Activated T-cell treated with anti-CD3 and anti-CD28 coated beads, Interleukin-2, amount 50 U/mL, for 72 hours (primary cell): ENCODE measurements at places on chromosomes 12 and 14.

DNA sequence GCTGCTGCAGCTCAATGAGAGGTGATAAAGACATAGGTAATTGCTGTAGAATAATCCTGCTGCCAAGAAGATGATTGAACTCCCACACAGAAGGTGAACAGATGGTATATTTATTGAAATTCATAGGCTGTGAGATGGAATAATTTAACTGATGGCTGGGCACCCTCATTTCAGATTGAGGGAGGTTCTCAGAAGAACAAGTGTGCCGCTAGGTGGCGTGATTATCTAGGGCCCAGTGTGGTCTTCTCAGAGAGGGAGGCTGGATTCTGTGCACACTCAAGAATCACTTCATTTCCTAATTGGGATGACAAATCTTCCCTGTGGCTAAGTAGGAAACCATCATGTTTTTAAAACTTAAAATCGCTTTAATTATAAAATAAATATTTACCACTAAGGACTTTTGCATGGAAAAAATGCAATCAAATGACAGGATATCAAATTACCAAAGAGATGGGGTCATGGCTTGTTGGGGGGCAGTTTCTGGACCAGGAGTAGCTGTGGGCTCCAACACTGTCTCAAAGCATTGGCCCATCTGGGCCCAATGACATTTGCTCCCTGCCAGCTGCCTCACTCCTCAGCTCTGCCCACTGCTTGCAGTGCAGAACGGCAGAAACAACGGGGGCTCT, 132.3 kb downstream of the SNAPC1 start:
- H3K27ac ChIP-seq, result no peak overlapping the region
- H3K27me3 ChIP-seq, result peaks cover 6% of the 10 kb centered on the region
- H3K4me3 ChIP-seq, result no peak overlapping the region
- peak; percentile 61 for DNase-seq
- H3K36me3 ChIP-seq, result no peaks in the 10 kb centered on the region

- DNase-seq, result no peak
- H3K27ac ChIP-seq, result no peak overlapping the region
- no peaks in the 10 kb centered on the region for H3K27me3 ChIP-seq
- peaks cover 37% of the 10 kb centered on the region for H3K4me1 ChIP-seq
These were observed 42.3 kb upstream of the TMEM263 start for GRCh38 chr12:106913456-106913855.

GRCh38 chr14:52304248-52304904, 9.7 kb upstream of the PTGER2 start:
- no peak for DNase-seq
- H3K4me1 ChIP-seq, result peaks cover 22% of the 10 kb centered on the region
- H3K4me3 ChIP-seq, result no peak overlapping the region
- peaks cover 7% of the 10 kb centered on the region for H3K27me3 ChIP-seq
- no peaks in the 10 kb centered on the region for H3K36me3 ChIP-seq

DNA sequence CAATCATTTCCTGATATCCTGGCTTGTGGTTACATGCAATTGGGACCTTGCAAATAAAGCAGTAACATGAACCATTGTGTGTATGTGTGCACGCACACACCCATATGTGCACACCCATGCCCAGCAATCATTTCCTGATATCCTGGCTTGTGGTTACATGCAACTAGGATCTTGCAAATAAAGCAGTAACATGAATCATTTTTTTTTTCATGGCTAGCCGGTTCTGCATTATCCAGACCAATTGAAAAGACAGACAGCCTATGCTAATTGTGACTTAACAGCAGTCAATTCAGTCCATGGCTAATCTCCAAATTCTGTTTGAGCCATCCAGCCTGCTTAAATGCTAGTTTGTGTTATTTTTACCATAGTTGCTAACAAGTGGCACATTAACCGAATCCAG, 134.3 kb downstream of the TTC7B start:
- no peaks in the 10 kb centered on the region for H3K36me3 ChIP-seq
- H3K4me1 ChIP-seq, result peaks cover 23% of the 10 kb centered on the region
- H3K4me3 ChIP-seq, result no peak overlapping the region

DNA sequence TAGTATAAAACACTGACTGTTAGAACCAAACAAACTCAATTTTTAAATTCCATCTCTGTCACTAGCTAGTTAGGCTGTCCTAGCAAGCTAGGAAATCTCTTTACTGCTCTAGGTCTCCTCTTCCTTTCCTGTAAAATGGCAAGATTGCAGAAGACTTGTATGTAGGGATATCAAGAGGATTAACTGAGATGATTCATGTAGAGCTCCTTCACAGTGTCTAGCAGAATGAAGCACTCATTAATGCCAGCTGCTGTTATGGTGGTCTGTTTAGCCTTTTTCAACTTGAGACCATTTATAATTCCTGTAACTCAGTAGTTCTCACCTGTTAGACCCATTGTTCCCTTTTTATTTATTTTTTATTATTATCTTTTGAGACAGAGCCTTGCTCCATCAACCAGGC, 67.8 kb upstream of the KCNH3 start:
- H3K27me3 ChIP-seq, result no peaks in the 10 kb centered on the region
- H3K27ac ChIP-seq, result no peak overlapping the region
- DNase-seq, result no peak
- H3K36me3 ChIP-seq, result no peaks in the 10 kb centered on the region

DNA sequence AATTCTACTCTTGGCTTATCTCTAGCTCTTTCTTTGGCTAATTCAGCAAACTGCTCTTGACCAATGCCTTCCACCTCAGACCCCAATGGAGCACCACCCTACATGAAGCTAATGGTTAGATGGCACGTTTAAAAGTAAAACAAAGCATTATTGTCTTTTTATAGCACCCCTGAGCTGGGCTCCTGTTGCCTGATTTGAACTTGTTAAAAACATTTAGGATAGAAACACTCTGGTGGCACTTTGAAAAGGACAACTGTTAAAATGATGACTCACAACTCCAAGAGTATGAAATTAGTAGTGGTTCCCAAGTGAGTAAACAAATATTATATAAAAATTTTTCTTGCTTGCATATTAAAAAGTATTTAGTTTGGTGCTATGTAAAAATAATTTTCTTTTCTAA, 299.6 kb upstream of the DCN start:
- H3K27me3 ChIP-seq, result no peaks in the 10 kb centered on the region
- H3K4me1 ChIP-seq, result no peaks in the 10 kb centered on the region
- H3K27ac ChIP-seq, result no peak overlapping the region
- no peak for DNase-seq
- H3K36me3 ChIP-seq, result no peaks in the 10 kb centered on the region

DNA sequence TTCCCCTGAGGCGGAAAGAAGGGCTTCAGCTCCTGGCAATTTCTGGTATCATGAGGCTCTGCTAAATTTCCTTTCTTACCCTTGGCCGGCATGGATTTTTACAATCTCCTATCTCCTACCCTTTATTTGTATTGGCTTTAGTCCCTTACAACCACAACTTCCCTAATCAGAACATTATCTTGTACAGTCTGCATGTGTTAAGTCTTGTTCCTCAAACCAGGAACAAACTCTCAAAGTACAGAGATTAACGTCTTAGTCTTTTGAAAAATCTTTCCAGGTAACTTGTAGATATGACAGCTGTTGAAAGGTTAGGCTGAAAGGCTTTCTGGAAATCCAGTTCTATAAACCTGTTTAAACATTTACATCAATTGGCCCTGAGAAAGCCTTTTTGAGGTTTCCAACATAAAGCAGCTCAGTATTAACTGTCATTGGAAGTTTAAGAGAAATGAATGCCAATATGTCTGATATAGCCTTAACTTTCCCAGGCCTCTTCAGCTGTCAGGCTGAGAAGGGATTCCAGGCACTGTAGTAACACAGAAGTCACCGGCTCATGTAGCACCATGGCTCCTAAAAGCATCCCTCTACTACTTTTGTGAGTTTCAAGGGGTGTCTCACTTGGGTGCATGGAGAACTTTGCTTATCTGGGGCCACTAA, 360.5 kb downstream of the FUT8 start:
- no peak for DNase-seq
- no peaks in the 10 kb centered on the region for H3K4me1 ChIP-seq
- no peaks in the 10 kb centered on the region for H3K36me3 ChIP-seq
- no peak overlapping the region for H3K4me3 ChIP-seq
- no peak overlapping the region for H3K27ac ChIP-seq

DNA sequence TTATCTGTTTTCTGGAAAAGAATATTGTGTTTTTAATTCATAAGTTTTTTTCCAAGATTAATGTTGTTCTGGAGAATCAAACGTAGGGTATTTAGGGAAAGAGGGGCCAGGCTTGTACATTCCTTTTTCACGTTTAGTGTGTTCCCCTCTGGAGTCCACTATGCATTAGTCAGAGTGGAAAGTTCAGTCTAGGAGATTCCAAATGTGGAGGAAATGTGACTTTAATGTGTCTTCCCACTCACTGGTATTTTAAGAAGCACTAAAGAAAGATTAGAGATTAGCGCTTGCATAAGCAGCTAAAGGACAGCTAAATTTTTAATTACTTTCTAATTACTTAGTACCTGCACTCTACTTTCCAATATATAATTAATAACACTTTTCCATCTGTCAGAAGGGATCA, 4.4 kb upstream of the PDE6H start:
- H3K27me3 ChIP-seq, result no peaks in the 10 kb centered on the region
- no peak overlapping the region for H3K4me3 ChIP-seq
- peaks cover 63% of the 10 kb centered on the region for H3K4me1 ChIP-seq
- no peaks in the 10 kb centered on the region for H3K36me3 ChIP-seq
